ENCODE measurements at places on chromosomes 16 and 17.

DNA sequence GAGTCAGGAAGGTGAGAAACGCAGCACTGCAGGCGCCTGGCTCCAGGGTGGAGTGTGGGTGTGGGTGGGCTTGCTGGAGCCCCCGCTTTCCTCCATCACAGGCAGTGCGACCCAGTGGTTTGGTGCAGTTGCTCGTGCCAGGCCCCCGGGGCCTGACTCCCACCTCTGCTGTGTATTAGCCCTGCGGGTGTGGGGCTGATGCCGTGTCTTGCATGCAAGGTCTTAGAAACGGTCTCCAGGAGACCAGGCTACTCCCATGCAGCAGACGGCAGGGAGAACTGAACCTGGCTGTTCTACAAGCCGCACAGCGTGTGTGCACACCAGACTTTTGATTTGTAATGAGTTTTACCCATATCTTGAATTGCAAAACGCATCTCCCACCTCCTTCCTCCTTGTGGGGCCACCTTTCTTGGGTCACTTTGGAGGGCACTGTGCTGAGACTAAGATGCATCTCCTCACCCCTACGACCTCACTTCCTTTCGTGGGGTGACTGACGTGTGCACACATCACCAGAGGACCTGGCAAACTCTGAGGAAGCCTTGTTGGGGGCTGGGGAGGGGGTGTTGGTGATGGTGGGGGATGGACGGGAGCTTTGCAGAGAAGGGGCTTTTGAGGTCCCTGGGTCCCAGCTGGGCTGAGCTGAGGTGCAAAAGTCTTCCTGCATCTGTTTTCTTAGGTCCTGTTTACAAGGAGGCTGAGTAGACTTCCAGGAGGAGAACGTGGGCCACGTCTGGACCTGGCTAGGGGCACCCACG lies 101.8 kb upstream of the TNRC6C start:
- no peak for DNase-seq

- no peak for DNase-seq
These were observed 31.2 kb downstream of the CIBAR2 start for GRCh38 chr16:85081038-85081437.

GRCh38 chr17:66240630-66241029 lies 11.4 kb upstream of the APOH start:
- DNase-seq = no peak

GRCh38 chr17:68172461-68172954 lies 75.3 kb upstream of the AMZ2 start:
- peak; percentile 72 for DNase-seq

- no peak for DNase-seq
These were observed 96.1 kb downstream of the KCNJ2 start for GRCh38 chr17:70265471-70265870.

GRCh38 chr17:81556175-81556691 lies 4.1 kb upstream of the FAAP100 start:
- no peak for DNase-seq

DNA sequence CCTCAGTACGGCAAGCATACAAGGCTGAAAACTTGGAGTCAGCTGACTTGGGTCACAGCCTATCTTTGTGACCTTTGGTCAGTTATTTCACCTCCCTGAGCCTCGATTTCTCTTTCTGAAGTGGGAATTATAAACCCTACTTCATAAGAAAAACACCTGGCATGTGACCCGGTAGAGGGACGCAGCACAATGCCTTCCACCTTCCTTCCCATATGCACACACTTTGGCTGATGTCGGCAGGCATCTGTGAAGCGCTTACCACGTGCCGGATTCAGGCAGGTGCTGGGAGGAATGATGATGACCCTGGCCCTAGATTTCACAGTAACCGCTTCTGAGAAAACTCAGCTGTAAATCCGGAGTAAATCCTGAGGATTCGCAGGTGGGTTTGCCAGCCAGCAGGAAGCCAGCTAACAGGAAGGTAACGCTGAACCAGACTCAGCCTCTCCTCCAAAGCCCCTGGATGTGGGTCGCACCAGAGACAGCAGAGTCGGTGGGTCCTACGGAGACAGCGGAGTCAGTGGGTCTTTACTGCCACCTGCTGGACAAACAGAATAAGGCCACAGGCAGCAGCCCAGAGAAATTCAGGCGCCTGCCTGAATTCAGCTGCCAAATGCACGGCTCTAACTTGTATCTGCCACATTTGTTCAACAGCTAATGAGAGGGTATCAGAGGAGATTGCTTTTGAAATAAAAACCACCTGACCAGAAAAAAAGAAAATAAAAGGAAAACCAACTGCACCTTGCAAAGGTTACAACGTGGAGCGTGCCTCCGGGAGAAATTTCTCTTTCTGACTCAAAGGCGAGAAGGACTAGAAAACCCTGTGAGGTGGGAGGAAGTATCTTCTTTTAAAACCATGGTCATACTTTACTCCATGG lies 16.6 kb downstream of the COPRS start:
- DNase-seq = peak; percentile 84

DNA sequence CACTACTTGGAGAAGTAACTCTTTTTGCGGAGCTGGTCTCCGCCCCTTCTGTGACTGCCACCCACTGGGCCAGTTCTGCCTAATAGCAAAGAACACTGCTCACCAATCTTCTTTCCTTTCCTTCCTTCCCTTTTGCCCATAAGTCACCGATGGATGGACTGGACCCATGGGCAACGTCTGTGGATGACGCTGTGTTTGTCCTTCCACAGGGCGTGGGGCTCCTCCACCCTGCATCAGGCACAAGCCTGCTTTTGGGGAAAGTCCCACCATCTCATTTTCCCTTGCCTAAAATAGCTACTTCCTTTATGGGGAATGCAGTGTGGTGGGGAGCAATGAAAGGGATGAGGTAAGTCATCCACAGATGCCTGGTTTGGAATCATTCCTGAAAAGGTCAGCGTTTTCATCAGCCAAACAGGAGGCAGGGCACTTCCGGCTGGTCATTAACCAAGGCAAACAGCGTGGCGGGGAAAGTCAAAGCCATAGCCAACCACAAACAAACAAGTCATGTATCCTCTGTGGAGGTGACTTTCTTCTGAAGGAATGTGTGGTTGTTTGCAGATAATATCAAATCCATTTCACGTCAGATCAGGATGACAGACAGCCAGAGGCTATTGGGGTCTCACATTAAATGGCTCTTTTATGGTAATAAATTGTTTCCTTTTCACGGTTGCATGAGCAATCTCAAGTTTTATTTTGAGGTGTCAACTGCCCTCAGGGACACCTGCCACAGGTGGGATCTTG lies 30.7 kb upstream of the MED9 start:
- no peak for DNase-seq

Data from NCI-H1436 (cell line).